Right cardiac atrium (tissue), 5 donors: ENCODE measurements at places on chromosomes 5 and 9. TPM values are rescaled to one million over a fixed set of nuclear protein-coding genes. Genes with fewer than 3 reads are reported as not detected.

SLC34A3 gene
- not detected for total RNA-seq

- DNase-seq: no peak
Observed at GRCh38 chr5:96503501-96504236, 70.6 kb upstream of the PCSK1 start.

DNA sequence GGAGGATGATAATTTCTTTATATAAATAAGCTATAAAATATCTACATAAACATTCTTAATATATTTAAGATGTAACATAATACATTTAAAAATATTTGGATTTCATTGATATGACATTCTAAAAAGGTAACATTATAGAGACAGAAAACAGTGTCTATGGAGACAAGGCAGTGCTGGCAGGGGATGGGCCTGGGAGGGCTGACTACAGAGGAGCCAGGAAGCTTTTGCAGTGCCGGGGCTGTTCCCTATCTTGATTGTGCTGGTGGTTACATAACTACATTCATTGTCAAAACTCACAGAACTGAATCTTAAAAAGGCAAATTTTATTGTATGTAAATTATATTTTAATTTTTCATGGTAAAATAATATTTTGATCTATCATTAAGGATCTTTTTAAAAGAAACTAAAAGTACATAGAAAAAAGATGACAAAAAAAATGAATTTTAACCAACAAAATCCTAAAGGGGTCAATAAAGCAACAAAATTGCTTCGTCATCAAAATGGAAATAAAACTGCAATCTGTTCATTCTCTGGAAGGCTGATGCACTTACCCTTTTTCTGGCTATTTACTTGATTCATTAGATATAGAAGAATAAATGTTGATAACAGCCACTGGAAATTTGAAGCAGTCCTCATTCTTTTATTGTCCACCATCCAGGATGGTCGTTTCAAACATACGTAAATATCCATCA, 26.3 kb downstream of the LIFR start:
- no peak for DNase-seq

GRCh38 chr9:98007251-98007928, 24.2 kb downstream of the ANP32B start:
- no peak for DNase-seq

GRCh38 chr5:124936626-124936933, 190.1 kb upstream of the ZNF608 start:
- DNase-seq: no peak

GRCh38 chr9:105877721-105878120, 183.4 kb downstream of the TMEM38B start:
- no peak for DNase-seq

TRMO gene
- 7.7 TPM for total RNA-seq

MSMP gene
- not detected for total RNA-seq

C6 gene
- 128 TPM for total RNA-seq

DNA sequence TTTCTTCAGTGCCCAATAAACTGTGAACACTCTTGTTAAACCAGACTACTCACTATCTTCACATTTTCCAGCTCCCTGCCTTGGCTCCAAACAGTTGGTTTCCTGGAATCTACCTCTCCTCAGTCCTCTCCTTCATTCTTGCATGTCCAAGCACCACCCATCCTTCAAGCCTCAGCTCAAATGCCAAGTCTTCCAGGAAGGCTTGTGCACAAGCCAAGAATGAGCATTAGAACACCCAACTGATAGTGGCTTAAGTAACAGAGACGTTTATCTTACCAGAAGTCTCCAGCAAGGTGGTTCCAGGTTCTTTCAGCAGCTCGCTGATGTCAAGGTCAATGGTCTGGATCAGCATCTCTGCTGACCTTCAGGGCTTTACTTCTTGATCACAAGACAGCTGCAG, 60.1 kb downstream of the PTPDC1 start:
- DNase-seq: no peak

GLDC gene
- total RNA-seq: 0.26 TPM

DNA sequence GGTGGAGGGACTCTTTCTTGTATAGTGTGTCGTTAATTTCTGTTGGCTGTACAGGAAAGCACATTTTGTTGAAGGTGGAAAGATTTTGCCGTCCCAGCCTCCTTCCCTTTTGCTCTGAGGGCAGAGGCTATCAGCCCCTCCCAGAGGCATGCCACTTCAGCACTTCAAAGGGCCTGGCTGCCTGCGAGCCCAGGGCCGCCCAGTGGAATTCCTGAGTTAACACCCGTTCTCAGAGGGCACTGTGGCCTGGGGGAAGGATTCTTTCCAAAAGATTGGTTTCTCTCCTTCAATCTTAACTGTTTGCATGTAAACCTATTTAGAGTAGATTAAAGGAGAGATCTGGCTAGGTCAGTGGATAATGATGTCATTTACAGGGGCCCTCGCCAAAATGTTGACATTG, 238.6 kb downstream of the FANCC start:
- peak; percentile 69 for DNase-seq

- no peak for DNase-seq
Observed at GRCh38 chr9:92463984-92464383, 18.3 kb downstream of the ASPN start.

IL17B gene
- 2.3 TPM for total RNA-seq

PCDHGC4 gene
- total RNA-seq: 1.8 TPM

DNA sequence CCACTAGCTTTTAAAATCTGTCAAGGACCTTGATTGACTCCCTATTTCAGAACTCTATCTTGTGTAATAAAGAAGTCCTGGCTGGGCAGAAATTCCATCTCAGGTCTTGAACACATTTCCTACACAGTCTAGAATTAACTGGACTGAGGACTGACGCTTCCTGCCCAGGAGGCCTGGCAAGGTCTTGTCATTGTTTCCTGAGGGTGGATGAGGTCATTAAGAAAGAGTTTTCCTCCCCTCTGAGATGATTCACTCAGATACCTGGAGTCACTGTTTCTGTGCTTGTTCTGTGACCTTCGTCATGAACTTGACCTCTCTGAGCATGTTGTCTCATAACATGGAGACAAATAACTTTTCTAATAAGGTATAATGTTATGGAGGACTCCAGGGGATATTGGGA, 10.0 kb downstream of the MTAP start:
- DNase-seq: no peak

IL9 gene
- total RNA-seq: not detected

- DNase-seq: no peak
Observed at GRCh38 chr5:138141734-138142133, 2.5 kb upstream of the NME5 start.

DNA sequence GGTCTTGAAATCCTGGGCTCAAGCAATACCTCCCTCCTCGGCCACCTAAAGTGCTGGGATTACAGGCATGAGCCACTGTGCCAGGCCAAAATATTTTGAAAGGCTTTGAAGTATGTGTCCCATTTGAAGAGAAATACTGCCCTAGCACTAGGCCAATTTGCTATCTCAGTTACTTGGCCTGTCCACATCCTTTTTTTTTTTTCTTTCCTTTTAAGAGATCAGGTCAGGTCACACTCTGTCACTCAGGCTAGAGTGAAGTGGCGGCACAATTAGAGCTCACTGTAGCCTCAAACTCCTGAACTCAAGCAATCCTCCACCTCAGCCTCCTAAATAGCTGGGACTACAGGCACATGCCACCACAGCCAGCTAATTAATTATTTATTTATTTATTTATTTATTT, 84.2 kb downstream of the NR6A1 start:
- DNase-seq: no peak

HMCN2 gene
- total RNA-seq: 5.1 TPM

DNA sequence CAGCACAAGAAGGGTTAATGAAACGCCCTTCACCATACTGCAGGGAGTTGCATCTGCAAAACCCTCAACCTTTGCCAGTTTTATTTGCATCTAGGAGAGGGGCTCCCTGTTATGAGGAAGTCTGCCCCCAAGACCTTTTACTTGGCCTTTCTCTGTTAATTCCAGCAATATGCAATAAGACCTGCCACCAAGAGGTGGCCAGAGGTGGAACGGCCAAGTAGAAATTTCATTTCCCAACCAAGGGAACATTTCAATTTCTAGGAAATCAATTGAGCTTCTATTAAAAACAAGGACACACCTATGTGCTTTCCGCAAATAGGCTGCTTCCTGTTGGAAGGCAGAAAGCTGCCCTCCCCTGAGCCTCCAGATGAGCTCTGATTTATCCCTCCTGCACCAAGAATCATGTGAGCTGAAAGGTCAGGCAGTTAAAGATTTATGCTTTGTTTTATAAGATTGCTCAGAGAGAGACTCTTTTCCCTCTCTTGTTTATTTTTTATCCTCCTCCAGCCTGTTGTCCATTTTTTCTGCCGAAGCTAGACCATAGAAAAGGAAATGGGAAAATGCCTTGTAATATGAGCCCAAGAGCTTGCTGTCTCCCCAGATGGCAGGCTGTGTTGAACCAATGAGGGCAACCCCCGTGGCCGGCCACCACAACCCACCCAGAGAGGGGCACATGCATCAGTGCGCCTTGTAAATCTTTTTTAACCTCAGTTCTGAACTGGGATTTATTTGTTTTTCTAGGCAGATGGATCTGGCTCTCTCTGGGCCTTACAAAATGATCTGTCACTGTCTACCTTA, 572.8 kb downstream of the TLE1 start:
- no peak for DNase-seq

- no peak for DNase-seq
Observed at GRCh38 chr5:133723126-133723525, 110.8 kb upstream of the FSTL4 start.

DNA sequence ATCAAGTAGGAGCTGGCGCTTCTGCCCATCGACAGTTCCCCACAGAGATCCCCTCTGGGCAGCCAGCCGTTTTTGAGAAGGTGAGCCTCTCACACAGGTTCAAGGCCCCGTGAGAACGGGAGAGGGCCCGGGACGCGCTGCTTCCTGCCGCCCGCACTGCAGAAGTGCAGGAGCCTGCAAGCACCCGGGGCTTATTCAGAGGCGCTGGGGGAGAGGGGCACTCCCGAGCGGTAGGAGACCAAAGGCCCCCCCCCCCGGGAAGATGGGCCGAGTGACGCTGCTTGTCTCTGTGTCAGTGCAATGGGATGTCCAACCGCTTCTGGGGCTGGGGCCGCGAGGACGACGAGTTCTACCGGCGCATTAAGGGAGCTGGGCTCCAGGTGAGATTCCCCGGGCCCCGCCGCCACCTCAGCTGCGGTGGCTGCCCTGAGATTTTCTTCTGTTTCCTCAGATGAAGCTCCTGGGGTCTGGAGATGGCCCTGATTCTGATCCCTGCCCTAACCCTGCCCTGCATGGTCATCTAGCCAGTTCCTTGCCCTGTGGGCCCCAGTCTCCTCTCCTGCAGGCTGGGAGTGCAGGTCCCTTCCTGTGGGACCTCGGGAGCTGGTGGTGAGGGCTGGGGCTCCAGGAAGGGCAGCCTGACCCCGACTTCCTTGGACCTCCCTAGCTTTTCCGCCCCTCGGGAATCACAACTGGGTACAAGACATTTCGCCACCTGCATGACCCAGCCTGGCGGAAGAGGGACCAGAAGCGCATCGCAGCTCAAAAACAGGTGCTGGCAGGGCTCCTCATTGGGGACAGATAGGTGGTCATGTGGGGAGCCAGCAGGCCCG, 8.5 kb downstream of the B4GALT7 start:
- DNase-seq: peak; percentile 65

DNA sequence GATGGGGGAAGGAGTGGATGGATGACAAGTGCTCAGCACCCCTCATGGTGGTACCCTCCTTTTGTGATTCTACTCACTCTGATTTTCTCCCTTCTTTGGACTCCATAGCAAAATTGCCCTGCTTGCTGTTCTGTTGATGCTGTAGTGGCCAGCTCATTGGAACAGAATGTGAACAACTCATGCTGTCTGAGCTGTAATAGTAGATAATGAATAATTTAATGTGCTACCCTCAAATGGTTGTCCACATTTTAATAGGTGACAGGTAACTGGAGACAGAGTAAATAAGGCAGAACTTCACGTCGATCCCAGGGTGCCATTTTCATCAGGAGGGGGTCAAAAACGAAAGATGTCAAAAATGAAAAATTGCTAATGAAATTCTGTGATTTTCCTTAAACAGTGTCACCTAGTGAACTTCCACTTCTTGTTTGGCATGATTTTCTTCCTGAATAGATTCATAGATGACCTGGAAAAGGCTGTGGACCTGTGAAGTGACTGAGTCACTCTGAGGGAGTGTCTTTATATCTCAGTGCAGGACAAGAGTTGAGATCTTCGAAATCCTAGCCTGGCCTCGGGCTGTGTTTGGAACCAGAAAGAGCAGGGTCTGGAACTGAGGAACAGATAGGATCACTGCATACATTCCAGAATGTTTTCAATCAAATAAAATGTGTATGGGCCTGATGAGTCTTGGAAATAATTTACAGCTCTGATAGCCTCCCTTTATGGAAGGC, 270.2 kb downstream of the PSAT1 start:
- no peak for DNase-seq

GRCh38 chr5:36690041-36690961, 83.9 kb downstream of the SLC1A3 start:
- peak; percentile 92 for DNase-seq

GRCh38 chr9:70682298-70682697, 267.8 kb upstream of the KLF9 start:
- DNase-seq: no peak

GRCh38 chr9:106718936-106719335, 144.0 kb upstream of the ZNF462 start:
- DNase-seq: no peak

ACTL7A gene
- total RNA-seq: not detected

PPP3R2 gene
- not detected for total RNA-seq

DNA sequence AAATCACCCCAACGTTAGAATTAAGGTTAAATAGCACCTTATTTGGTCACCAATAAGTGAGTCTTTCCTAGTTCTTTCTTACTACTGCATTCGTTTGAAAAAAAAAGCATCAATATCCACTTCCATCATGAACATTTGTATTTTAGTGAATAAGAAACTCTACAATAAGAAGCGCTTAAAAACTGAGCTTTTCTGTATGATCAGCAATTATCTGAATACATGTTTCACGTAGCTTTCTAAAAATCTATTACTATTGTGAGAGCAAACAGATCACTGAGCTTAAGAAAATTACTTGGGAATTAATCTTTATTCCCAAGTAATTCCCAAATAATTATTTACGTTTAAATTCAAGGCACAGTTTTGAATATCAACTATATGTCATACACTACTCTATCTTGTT, 32.5 kb downstream of the ZDHHC21 start:
- no peak for DNase-seq

DNA sequence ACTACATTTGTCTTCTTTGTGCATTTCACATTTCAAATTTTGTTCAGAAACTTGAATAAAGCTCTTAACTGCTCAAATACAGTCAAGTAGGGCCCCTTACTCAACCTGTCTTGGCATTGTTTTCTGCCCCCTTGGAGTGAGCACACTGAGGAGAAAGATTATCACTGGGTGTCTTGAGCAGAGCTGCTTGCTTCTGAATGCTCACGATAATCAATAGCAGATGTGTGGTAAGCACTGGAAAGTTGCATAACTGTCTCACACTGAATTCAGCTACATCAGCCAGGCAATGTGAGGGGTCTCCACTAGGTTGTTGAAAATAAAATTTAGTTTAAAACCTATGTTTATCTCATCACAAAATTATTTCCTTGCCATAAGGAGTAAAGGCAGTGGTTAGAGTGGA, 7.8 kb upstream of the TNFAIP8 start:
- no peak for DNase-seq

FOXD4L5 gene
- 0.09 TPM for total RNA-seq
